GOT3 (cell line): ENCODE measurements at places on chromosomes 3 and 15.

GRCh38 chr15:27864086-27864485 lies 235.0 kb downstream of the OCA2 start:
- no peak for DNase-seq

DNA sequence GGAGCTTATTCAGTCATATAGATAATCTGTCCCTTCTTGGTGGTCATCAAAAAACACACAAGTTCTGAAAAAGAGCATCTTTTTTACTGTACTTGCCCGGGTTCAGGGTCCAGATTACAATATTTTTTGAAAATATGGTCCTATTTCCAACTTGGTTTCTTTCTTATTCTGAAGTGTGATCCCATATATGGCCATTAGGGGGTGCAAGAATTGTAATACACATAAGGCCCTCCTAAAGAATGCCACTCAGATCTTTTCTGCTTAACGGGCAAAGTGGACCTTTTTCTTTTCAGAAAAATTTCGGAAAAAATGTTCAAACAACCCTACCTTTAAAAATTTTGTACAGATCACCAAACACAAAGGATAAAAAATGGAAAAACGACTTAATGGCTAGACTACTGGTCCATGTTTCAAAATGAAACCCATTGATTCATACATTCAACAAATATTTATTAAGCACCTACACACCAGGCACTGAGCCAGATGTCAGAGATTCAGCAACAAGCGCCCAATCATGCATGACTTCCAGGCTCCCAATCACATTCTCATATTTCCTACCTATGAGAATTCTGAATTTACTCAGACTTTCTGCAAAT lies 102.0 kb upstream of the MYRIP start:
- DNase-seq = no peak

GRCh38 chr15:89168316-89168833 lies 53.0 kb downstream of the RLBP1 start:
- DNase-seq = no peak

- no peak for DNase-seq
These were observed 60.9 kb downstream of the NOX5 start for GRCh38 chr15:69075440-69075839.

DNA sequence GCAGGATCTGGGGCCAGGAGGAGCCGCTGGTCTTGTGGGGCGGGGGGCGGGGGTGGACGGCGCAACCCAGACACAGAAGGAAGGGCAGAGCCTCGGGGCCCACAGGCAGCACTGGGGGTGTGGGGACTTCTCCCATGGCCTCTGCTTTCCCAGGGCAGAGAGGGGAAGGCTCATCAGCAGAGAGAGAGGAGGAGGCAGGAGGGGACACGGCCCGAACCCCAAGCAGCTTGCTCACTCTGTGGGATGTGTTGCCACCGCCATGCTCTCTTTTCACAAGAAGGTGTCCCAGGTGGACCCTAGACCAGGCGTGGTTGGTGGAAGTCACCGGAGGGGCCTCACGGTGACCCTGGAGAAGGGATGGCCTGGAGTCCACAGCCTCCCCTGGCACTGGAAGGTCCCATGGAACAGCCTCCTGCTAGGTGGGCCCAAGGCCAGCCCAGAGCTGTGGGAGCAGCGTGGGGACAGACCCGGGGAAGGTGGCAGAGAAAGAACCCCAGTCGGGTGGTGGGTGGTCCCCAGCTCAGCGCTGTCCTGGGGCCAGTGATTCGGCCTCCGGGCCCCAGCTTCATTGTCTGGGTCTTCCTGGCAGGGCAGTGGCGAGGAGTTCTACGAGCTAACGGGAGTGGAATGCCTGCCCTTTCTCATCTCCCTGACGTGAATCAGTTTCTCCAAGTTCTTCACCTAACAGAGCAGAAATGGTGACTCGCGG lies 46.8 kb upstream of the PCSK6 start:
- DNase-seq = no peak

GRCh38 chr3:126556637-126557414 lies 1.9 kb downstream of the C3orf22 start:
- no peak for DNase-seq

GRCh38 chr3:138070006-138070405 lies 45.4 kb downstream of the DZIP1L start:
- no peak for DNase-seq

DNA sequence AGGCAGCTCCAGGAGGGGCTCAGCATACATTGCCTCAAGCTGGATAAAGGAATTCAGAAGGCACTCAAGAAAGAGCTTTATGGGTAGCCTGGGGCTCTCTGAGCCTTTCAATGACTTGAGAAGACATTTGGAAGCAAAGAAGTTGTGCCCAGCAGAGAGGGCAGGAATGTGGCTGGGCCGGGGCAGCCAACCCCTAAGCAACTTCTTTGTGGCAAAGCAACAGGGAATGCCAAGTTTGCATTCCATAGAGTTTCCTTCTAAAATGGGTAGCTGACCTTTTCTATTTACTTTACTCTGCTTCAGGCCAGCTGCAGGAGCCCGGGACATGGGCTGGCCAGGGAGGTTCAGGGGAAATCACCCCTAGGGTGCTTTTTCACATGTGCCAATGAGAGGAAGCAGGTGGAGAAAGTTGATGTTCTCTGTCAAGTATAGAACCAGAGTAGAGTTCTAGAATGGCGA lies 45.6 kb downstream of the CCDC12 start:
- no peak for DNase-seq

GRCh38 chr3:52090933-52091468 lies 34.6 kb upstream of the DUSP7 start:
- no peak for DNase-seq

DNA sequence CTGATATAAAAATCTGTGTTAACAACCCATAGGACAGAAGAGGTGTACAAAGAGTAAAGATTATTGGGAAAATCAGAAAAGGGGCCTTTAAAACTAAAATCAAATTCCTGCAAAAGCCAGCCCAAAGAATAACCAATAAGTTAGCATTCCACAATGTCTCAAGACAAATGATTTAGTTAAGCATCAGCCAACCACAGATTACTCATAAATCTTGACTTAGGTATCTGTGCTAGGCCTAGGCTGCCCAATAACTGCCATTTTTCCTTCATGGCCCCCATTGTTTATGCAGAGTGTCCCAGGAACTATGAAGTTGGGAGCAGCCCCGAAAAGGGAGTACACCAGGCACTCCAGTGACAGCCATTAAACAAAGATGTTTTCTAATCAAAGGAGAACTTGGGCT lies 7.4 kb downstream of the TRANK1 start:
- no peak for DNase-seq

GRCh38 chr3:181999314-181999713 lies 287.6 kb downstream of the SOX2 start:
- no peak for DNase-seq

DNA sequence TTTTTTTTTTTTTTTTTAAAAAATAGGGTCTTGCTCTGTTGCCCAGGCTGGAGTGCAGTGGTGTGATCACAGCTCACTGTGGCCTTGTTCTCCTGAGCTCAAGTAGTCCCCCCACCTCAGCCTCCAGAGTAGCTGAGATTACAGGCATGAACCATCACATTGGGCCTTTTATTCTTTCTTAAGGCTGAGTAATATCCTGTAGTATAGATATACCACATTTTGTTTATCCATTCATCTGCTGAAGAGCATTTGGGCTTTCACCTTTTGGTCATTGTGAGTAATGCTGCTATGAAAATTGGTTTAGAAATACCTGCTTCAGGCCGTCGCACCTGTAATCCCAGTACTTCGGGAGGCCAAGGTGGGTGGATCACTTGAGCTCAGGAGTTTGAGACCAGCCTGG lies 42.6 kb downstream of the PAQR5 start:
- no peak for DNase-seq

- no peak for DNase-seq
These were observed 3.7 kb upstream of the SLCO2A1 start for GRCh38 chr3:134033315-134033996.

DNA sequence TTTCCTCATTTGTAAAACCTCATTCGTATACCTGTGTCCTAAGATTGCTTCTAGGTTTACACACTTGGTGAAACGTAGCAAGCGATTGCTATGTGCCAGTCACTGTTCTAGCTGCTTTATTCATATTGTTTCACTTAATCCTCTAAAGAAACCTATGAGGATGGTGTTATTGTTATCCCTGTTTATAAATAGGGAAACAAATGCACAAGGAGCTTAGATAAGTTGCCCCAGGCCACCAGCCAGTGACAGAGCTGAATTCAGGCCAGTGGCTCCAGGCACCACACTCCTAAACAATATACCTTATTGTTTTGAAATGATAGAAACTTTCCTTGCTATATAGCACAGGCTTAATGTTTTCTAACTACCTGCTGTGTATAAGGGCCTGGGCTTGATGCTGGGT lies 44.0 kb downstream of the LPP start:
- no peak for DNase-seq

GRCh38 chr3:79161941-79162340 lies 605.9 kb downstream of the ROBO1 start:
- no peak for DNase-seq

GRCh38 chr15:96158938-96159337 lies 171.6 kb upstream of the NR2F2 start:
- no peak for DNase-seq

- no peak for DNase-seq
These were observed 12.4 kb upstream of the CCDC80 start for GRCh38 chr3:112653209-112653871.

GRCh38 chr3:9098716-9099675 lies 135.7 kb upstream of the RAD18 start:
- DNase-seq = no peak

DNA sequence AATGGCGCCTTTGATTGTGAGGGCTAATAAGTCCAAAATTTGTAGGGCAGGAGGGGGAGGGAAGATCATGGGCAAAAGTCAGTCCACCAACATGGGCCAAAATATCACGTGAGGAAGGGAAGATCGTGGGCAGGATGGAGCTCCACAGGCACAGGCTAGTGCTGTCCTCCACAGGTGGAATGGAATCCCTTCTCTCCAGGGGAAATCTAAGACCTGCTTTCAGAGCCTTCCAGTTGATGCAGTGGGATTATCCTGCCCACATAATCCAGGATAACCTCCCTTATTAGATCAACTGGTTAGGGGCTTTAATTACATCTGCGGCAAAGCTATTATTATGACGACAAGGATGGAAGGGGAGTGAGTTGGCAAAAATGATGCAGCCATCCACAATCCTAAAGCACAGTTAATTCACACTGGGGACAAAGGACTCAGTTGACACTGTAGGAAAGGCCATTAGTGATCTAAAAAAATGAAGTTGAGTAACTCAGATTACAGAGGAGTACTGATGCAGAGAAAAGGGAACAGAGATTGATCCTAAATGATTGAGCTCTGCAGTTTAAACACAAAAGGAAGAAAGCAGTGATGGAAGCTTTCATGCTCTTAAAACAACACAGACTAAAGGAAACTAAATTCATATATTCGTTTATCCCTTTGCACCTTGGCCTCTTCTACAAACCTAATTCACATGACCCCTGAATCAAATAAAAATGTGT lies 159.8 kb downstream of the AKAP13 start:
- DNase-seq = no peak

DNA sequence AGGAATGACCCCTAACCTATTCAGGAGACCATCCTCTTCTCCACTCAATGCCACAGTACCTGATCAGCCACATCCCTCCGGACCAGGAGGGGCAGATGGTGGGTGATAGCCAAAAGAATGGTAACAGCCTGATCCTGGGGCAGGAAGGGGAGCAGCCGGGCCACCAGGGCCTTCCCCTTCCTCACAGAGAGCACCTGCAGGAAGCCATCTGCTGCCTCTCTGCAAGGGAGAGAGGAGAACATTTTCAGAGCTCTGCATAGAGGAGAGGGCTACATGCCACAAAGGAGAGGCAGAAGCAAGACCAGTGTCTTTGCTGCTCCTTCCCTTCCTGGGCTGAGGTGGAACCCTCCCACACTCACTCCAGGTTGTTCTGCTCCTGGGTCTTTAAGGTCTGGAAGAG lies 5.5 kb upstream of the SPG11 start:
- DNase-seq = no peak

GRCh38 chr15:57245130-57245529 lies 131.2 kb upstream of the CGNL1 start:
- no peak for DNase-seq

DNA sequence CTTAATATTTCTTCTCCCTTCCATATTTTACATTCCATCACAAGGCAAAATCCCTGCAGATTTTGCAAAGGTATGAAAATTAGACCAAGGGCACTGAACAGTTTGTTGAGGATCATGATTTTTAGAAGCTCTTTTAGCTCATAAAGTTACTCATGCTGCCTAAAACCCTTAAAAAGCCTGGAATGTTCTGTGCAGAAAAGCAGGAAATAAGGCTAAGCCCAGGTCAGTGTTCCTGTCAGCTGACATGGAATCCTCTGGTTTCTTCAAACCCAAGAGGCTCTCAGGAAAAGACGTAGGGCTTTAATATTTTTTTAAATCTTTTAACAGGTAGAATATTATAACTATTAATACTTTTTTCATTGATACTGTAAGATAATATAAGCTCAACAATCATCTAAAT lies 8.2 kb downstream of the CBLB start:
- DNase-seq = no peak

DNA sequence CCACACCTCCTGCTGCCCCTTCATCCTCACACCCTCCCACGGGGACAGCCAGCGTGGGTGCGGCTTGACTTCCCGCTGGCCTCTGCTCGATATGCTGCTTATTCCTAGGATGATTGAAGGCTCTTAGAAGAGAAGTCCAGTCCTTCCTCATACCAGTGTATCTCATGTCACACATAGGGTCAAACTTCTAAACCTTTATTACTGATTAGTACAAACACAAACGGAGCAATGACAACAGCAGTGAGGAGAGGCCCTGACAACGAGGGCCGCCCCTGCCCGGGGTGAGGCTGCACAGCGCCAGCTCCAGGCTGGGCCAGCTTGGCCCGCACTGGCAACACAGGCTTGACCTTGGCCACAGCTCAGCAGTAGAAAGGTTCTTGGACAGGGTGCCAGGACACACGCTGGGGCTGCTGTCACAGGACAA lies 3.7 kb downstream of the CIB1 start:
- no peak for DNase-seq

DNA sequence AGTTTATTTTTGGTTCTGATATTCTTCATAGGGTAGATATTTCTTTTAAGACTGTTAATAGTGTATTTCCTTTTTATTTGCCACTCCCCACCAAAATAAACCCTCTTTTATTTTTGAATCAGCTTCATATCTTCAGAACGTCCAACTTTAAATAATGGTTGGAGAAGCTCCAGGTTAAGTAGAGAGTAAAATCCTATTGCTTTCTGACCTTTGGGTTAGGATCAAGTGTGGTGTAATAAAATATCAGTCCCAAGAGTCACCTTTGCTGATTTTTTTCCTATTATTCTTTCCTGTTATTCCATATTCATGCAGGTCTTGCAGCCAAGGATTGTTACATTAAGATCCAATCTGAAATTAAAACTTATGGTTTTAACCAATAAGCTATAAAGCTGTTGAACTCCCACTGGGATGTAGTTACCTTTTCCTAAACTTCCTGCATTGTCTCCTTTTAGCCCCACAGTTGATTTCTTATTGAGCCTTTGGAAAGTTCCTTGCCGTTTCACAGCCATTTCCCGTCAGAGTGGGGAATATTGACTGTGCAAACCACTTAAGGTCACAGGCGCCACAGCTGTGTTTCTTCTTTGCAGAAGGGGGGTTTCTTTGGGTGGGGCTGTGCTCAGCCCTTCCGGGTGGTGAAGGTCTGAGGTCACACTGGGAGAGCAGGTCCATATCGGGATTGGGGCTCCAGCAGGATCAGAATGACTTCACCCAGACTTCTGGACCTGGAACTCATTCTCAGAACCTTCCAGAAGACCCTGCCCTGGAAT lies 287.3 kb upstream of the CTDSPL start:
- no peak for DNase-seq
